ENCODE measurements at places on chromosomes 11 and 22. TPM values are rescaled to one million over a fixed set of nuclear protein-coding genes. Genes with fewer than 3 reads are reported as not detected.

GRCh38 chr11:80862011-80862410 is 1421.2 kb upstream of the TENM4 start:
- DNase-seq, result no peak

- no peak for DNase-seq
These were observed 321 bp downstream of the RHBDD3 start for GRCh38 chr22:29267462-29267857.

GRCh38 chr11:134504146-134504905 is 92.3 kb upstream of the B3GAT1 start:
- no peak for DNase-seq

- DNase-seq, result no peak
These were observed 13.7 kb downstream of the TBC1D22A start for GRCh38 chr22:46775850-46776826.

DNA sequence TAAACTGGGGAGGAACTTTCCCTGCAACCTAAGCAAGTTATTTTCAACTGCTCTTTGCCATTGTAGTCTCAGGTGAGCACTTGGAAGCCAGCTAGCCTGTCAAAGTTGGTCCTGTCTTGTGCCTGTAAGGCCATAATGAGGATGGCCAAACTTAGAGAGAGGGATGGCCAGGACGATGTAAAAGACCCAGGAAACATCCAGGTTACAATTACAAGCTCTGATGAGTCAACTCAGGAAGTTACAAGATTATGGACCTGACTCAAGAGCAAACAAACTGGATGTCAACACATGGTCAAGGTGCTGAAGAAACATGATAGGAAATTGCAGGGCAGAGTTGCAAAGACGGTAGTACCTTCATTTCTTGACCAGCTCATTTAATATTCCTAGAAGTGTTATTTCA is 1.6 kb downstream of the GTPBP1 start:
- no peak for DNase-seq

GRCh38 chr11:33449798-33450197 is 192.6 kb downstream of the HIPK3 start:
- DNase-seq, result no peak

JAML gene
- not detected for total RNA-seq

Data from neural crest cell (in vitro differentiated cells).